ENCODE measurements at places on chromosomes 7 and 10.

DNA sequence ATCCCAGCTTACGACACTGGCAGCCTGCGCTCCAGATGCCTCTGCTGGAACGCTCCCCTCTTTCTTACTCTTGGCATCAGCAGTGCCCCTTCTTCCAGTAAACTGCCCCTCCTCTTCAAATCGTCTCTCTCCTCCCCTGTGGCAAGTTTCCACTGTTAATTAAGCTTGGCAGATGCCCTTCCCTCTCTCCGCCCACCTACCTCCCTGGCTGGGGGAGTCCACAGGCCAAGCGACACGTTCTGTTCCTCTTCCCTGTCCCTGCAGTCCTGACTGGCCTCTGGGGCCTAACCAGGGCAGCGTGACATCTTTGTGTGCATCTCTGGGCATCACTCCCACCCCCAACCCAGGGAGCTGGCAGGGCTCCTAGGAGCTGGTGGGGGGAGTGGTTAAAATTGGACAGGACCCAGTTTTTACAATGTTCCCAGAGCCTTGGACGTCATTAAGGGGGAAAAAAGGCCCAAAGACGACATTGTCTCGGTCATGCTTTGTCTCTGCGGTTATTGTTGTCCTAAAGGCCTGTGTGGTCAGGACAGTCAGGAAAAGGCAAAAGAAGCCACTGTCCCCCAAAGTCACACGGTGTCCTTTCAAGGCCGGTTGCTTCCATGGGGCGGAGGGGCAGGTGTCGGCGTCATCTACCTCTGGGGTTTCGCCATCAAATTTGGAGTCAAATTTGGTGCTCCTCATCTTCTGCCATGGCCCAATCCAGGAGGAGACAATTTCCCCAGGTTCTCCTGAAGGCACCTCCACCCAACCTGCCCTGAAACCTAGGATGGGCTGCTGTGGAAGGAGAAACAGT is 54.2 kb downstream of the DLG5 start:
- no peak for DNase-seq

- no peak for DNase-seq
Observed at GRCh38 chr7:92917230-92917629, 80.9 kb upstream of the CDK6 start.

DNA sequence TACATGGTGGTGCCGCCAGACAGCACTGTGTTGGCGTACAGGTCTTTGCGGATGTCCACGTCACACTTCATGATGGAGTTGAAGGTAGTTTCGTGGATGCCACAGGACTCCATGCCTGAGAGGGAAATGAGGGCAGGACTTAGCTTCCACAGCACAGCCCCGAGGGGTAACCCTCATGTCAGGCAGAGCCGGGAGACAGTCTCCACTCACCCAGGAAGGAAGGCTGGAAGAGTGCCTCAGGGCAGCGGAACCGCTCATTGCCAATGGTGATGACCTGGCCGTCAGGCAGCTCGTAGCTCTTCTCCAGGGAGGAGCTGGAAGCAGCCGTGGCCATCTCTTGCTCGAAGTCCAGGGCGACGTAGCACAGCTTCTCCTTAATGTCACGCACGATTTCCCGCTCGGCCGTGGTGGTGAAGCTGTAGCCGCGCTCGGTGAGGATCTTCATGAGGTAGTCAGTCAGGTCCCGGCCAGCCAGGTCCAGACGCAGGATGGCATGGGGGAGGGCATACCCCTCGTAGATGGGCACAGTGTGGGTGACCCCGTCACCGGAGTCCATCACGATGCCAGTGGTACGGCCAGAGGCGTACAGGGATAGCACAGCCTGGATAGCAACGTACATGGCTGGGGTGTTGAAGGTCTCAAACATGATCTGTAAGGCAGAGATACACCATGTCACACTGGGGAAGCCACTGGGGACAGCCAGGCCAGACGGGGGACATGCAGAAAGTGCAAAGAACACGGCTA is 104.6 kb upstream of the TNRC18 start:
- DNase-seq, result peak; percentile 52

GRCh38 chr10:86730227-86730626 is 26.2 kb upstream of the BMPR1A start:
- DNase-seq, result no peak

DNA sequence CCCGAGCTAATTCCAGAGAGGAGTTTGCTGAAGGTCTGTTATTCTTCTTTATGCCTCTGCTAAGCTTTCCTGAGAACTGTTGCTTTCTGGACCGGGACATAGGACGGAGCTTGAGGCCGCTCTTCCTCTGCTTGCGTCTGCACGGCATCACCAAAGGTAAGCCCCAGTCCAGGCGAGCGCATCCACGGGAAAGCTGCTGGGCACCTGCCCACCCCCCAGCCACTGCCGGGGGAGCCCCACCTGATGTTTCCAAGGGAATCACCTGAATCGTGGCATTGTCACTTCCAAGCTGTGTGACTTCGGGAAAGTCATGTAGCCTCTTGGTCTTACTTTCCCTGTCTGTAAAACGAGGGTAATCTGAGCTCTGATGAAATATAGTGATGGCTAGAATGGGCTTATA is 45.1 kb upstream of the PLEKHA1 start:
- DNase-seq, result no peak

DNA sequence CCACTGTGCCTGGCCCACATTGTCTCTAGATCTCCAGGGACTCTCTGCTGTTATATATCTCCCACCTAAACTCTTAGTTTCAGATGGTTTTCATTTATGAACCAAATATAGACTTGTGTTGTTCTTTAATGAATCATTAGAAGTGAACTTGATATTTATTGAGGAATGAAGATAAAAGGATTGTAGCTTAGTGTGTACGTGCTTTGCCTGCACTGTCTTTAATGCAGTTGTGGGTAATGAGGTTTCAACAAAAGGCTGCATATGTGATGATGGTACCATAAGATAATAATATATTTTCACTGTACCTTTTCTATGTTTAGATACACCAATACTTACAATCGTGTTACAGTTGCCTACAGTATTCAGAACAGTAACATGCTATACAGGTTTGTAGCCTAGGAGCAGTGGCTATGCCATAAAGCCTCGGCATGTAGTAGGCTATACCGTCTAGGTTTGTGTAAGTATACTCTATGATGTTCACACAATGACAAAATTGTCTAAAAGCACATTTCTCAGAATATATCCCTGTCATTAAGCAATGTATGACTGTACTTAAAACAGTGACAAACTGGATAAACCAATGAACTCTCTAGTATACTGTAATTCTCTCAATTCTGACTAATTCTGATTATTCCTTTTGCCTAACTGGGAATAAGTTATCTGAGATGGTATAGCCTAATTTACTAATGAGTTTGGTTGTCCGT is 25.2 kb downstream of the VCL start:
- peak; percentile 41 for DNase-seq

DNA sequence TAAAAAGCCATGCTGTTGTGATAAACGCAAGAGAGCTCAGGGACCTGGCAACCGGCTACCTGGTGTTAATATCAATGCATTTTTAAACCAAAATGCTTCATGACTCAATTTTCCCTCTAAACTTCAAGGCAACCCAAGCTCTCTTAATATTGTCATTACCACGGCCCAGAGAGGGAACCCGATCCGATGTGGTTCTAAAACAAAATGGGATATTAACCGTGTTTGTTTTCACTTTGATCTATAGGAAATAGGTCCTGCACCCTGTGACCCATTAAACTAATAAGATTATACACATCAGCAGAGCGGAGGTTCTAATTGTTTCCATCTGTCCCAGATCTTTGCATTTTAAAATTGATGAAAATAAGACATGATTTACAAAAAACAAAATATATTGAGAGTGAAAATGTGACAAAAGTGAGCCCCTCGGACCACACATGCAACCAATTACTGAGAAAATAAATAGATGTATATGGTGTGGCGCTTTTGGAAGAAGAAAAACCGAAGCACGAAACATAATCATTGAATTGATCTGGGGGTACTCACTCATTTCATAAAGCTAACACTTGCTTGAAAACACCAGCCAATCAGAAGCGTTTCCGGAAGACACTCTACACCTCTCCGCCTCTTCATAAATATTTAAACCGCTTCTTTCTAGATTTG is 290.3 kb upstream of the NFE2L3 start:
- DNase-seq, result no peak

DNA sequence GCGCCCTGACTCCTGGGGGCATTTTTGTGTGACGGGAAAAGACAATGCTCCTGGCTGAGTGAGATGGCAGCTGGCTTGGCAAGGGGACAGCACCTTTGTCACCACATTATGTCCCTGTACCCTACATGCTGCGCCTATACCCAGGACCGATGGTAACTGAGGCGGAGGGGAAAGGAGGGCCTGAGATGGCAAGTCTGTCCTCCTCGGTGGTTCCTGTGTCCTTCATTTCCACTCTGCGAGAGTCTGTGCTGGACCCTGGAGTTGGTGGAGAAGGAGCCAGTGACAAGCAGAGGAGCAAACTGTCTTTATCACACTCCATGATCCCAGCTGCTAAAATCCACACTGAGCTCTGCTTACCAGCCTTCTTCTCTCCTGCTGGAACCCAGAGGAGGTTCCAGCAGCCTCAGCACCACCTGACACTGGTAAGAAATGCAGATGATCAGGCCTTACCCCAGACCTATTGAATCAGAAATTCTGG is at the start of gene ARMS2:
TSS of gene ARMS2 (plus strand) at position 51 of the 478 bp plus-strand sequence. CDS start at position 126, 75 bp downstream.
- DNase-seq, result no peak

DNA sequence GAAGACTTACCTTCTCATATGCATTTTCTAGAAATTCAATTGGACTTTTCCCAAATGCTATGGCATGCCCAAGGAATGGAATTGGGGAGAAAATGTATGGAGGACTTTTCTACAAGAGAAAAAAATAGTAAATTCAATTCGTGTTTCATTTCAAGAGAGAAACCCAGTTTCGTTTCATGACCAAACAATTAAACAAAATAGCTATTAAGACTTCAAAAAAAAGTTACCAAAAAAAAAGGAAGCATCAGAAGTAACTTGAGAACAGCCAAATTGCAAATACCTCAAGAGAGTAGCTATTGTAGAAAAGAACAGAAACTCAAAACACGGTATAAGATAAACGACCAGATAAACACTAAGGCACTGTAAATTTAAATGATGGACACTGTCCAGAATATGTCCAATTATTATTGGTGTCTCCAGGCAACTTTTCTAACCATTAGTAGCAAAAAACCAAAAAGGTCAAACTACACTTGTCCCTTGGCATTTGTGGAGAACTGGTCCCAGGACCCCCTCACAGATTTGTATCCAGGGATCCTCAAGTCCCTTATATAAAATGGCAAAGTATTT is 2.4 kb downstream of the CYP51A1 start:
- no peak for DNase-seq

- no peak for DNase-seq
Observed at GRCh38 chr10:11781114-11781513, 38.9 kb downstream of the ECHDC3 start.

GRCh38 chr7:114502454-114503254 is 88.0 kb downstream of the FOXP2 start:
- DNase-seq, result no peak

- no peak for DNase-seq
Observed at GRCh38 chr10:81875467-81876252, 666 bp downstream of the NRG3 start.

GRCh38 chr7:137967143-137968018 is 34.5 kb downstream of the CREB3L2 start:
- no peak for DNase-seq

GRCh38 chr7:104984585-104985258 is 29.3 kb upstream of the KMT2E start:
- no peak for DNase-seq

GRCh38 chr10:33421789-33422462 is 87.5 kb upstream of the NRP1 start:
- no peak for DNase-seq

GRCh38 chr7:83077328-83077727 is 85.4 kb downstream of the PCLO start:
- no peak for DNase-seq

DNA sequence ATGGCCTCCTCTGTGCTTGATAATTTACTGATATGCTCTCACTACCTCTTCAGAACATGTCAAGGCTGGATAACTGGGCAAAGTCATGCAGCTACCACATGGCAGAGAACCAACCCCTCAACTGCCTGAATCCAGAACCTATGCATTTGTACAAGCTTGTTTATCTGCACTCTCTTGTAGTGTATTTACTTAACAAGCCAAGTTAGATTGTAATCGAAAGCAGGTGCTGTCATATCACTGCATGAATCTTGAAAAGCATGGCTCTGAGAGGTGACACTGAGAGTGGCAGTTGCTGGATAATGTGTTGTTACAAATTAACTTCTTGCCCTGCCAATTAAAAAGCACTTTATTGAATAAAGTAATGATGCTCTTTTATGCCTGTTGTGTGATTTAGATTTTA is 588.6 kb downstream of the NRG3 start:
- DNase-seq, result no peak

DNA sequence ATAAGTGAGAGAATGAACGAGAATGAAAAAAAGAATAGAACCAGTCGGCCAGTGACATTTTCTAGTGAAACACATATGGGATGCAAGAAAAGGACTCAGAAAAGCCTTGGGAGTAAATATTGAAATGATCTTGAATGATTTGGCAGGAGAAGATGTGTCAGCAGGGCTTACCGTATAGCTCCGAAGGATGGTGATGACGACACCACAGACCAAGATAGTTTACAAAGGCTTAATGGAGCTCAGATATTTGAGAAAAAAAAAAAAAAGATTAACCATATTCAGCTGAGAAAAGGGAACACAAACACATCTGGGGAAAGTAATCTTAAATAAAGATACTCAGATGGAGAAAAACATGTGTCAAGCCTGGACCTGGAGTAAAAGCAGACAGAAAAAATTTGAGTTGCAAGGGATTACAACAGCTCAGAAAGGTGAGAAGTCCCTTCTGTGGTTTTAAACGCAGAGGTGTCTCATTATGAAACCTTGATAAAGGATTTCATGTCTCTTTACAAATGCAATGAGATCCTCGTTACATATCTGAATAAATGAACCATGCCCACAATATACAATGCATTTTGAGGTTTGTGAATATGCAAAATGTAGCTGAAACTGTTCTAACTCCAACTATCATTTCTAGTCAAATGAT is 36.0 kb downstream of the DNAJB9 start:
- DNase-seq, result peak; percentile 55

- no peak for DNase-seq
Observed at GRCh38 chr7:154867068-154867467, 135.9 kb downstream of the PAXIP1 start.

DNA sequence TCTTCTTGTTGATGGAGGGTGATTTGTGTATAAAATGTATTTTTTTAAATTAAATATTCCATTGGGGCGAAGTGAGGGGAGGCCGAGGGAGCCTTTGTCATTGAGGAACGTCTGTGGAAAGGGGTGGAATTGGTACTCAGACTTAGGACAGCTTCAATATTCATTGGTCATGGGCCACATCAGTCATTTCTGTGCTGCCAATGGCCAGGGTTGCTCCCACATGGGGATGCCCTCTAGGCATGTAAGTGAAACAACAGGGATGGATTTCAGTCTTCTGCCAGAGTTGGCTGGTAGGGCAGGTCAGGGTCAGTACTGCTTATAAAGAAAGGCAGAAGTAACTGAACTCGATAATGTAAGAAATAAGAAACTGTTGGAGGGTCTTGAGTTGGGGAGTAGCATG is 47.2 kb downstream of the NEURL1 start:
- no peak for DNase-seq

DNA sequence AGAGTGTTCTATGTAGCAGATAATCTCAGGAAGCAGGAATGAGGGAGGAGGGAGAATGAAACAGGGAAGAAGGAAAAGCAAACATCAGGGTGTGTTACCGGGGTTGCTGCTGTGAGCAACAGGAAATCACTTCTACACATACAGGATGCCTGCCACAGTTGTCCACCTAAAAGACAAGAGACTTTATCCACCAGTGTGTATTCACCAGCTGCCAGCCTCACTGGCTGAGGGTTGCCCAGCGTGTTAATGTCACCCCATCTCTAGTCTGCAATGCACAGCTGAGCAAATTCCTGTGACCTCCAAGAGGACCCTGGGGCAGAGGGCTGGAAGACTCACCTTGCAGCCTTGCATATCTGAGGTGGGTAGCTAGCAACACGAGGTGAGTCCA is 183.7 kb downstream of the GPAM start:
- DNase-seq, result no peak

All from activated CD4-positive, alpha-beta T cell treated with anti-CD3 and anti-CD28 coated beads, Interleukin-2, amount 50 U/mL, for 16 hours (primary cell).